Stimulated activated CD4-positive, alpha-beta T cell treated with anti-CD3 and anti-CD28 coated beads, Interleukin-15, amount 100 ng/mL, for 1 hour (primary cell): ENCODE measurements at places on chromosomes 4 and X.

GRCh38 chr4:48543796-48544195, 53.7 kb downstream of the ZAR1 start:
- no peak for DNase-seq

- DNase-seq = no peak
Measured at GRCh38 chrX:16786791-16787735, 797 bp downstream of the TXLNG start.

GRCh38 chr4:159370286-159370685, 267.4 kb downstream of the RAPGEF2 start:
- DNase-seq = no peak

DNA sequence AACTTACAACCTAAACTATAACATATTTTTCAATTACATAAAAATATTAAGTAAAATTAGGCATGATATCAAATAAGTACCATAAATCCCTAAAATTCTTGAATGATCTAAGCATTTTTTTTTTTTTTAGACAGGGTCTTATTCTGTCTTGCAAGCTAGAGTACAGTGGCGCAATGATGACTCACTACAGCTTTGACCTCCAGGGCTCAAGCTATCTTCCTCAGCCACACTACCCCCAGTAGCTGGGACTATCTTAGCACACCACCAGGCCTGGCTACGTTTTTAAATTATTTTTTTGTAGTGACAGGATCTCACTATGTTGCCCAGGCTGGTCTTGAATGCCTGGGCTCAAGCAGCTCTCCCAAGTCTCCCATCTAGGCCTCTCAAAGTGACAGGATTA, 1042.3 kb downstream of the FSTL5 start:
- DNase-seq = no peak

DNA sequence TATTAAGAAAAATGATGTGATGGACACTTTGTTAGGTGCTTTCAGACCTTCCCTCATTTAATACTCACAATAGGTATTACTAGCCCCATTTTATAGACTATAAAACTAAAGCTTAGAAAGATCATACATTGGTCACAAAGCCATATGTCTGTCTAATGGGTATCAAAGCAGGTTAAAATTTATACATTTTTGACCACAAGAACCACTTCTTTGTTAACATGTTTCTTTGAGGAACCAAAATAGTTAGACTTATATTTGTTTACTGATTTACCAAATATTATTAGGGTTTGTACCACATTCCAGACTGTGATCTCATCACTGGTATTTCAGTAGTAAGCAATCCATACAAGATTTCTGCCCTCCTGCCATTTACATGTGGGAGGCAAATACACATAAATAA, 363.3 kb downstream of the NAF1 start:
- no peak for DNase-seq

DNA sequence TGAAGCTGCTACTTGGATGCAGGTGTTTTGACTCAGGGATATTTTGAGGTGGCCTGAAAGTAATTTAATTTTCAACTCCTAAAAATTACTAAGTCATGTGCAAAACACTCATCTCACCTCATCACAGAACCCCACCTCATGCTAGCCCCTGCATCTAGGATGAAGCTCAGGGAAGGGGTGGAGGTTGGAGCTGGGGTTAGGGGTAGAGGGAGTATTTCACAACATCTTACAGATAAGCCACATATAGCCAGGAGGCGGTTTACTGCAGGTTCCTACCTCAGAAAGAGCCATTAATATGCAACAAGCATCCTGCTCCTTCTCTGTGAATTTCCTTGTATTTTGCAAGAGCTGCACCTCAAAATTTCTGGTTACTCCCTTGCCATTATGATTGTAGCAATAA, 70.5 kb upstream of the TSPAN5 start:
- DNase-seq = no peak

GRCh38 chr4:8835521-8836365, 35.9 kb downstream of the HMX1 start:
- no peak for DNase-seq

DNA sequence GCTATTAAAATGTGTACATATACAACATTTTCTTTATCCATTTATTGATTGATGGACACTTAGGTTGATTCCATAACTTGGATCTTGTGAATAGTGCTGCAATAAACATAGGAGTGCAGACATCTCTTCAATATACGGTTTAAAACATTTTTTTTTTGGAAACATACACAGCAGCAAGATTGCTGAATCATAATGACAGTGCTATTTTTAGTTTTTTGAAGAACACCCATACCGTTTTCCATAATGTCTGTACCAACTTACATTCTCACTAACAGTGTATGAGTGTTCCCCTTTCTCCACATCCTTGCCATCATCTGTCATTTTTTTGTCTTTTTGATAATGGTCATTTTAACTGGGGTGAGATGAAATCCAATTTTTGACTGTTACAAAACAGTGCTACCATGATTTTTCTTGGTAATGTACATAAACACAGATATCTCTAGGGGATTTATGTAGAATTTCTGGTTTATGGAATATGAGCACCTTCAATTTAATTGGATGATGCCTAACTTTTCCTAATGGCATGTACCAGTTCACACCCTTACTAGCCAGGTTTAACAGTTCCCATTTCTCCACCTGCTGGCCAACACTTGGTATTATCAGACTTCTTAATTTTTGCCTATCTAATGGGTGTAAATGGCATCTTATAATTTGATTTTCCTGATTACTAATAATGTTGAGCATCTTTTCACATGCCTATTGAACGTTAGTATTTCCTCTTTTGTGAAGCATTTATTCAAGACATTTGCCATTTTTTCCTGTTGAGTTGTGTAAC, 21.0 kb upstream of the TMSB15B start:
- no peak for DNase-seq

DNA sequence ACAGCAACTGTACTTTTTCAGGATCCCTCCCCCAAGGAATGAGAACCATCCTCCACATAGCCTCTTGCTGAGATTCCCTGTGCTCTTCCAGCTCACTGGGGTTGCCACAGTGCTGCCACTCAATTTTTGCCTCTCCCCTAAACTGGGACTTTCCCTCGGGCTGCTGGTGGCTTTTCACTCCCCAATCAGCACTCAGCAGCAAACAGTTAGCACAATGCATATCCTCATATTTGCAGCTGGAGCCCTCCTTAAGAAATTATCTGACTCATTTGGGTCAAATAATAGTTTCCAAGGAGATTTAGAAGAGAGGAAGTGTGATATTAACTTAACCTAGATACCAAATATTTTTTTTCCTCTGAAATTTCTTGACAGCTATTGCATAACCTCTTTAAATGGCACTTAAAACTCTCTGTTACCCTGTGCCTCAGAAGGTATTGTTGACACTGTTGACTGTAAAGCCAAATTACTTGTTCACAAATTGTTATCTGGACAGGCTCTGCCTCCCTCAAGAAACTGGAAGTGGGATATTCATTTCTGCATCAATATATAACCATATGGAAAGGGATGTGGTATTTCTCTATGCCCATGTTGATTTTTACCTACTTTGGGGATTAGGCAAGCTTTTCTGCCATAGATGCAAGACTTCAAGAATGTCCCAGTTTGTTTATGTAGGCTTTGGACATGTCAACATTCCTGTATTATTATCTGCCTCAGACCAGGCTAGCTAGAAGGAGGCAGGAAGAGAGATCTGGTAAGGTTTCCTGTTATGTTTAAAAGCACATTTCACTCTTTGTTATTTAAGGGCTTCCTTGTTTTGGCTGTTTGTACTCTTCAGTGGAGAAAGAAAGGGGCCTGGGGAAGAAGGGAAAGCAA, 58.0 kb downstream of the SEPTIN11 start:
- no peak for DNase-seq

DNA sequence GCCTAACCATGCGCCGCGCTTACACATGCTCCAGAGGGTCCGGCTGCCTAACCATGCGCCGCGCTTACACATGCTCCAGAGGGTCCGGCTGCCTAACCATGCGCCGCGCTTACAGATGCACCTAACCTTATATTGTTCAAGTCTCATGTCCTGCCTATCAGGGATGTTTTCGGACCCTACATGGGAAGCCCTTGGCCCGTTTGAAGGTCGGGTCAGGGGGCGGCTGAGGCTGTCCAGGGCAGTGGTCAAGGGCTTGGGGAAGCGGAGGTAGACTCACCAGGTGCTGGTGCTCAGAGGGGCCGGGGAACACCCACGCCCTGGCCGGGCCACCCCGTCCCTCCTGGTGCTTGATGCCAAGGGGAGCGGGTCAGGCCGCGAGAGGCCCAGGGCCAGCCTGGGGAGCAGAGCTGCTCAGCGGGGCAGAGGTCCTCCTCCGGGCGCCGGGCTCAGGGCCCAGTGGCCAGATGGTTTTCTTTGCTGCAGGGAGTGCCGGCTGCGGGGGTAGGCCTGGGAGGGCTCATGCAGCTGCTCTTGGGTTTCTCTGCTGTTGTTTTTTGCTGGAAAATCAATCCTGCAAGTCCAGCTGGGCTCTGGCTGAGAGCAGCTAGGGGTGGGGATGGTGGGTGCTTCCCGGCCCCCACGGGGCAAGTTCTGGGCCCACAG, 35.4 kb upstream of the SPON2 start:
- DNase-seq = no peak

GRCh38 chrX:111103246-111103645, 7.3 kb downstream of the PAK3 start:
- DNase-seq = no peak

GRCh38 chr4:138452826-138453225, 210.7 kb upstream of the SLC7A11 start:
- no peak for DNase-seq

DNA sequence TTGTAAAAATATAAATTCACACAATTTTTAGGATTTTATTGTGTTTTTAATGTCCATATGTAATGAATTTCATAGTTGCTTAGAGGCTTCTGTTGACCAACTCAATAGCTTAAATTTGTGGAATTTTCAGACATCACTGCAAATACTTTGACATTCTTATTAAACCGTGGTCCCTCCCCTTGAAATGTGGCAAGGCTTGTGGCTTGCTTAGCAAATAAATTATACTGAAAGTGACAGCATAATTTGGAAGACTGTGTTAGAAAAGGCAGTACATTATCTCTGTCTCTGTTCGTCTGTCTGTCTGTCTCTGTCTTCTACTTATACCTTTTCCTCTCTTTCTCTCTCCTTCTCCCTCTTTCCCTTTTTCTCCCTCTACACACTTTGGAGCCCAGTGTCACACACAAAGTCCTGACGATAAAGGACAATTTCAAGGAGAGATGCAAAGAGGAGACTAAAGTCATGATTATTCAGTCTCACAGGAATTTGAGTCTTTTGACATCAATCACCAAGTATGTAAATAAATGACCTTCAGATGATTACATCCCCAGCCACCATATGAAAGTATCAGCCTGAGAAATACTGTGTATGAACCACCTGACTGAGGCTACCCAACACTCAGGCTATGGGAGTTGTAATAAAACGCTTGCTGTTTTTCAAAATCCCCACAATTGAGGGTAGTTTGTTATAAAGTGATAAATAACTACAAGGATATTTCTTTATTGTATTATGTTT, 21.0 kb upstream of the UGT2B7 start:
- no peak for DNase-seq

GRCh38 chrX:40022421-40022820, 75.3 kb downstream of the BCOR start:
- DNase-seq = no peak

DNA sequence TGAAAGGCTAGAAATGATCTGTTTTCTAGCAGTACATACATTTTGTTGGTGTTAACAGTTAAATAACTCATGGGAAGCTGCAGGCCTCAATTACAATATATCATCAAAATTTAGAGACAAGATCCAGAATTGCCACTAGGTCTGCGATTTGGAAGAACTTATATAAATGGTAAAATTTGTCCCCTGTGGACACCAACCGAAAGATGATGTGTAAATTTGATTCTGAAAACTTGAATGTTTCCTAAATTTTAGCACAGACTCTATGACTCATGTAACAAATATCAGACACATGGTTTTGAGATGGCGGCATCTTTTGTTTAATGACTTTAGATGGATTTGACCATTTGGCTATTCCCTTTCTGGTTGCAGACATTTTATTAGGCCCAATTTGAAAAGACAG, 6.0 kb upstream of the HPGDS start:
- DNase-seq = no peak

DNA sequence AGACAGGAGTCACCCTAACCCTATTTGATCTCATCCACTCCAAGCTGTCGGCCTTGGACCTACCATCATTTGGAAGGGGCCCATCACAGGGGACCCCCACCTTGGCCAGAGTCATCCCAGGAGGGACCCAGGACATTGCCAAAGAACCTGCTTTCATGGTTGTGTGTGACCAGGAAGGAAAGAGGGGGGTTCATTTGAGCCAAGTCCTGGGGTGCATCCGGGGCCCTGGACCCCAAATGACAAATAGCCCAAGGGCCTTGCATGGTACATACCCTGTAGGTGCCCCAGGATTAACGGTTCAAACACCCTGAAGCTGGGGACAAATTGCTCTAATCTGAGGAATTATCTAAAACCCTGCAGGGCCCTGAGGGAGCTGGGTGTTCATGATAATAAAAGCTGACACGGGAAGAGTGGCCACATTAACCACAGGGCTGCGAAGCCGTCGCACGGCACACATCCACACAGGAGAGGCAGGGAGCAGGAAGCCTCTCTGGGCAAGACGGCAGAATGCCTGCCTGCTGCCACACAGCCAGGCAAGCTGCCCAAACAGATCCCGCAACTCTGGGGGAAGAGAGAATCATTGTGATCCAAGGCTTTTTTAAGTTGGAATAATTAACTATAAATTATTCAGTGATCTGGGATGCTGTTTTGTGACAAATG, 28.2 kb upstream of the PPP2R2C start:
- no peak for DNase-seq

- no peak for DNase-seq
Measured at GRCh38 chrX:31165241-31166035, 93.6 kb upstream of the FTHL17 start.

DNA sequence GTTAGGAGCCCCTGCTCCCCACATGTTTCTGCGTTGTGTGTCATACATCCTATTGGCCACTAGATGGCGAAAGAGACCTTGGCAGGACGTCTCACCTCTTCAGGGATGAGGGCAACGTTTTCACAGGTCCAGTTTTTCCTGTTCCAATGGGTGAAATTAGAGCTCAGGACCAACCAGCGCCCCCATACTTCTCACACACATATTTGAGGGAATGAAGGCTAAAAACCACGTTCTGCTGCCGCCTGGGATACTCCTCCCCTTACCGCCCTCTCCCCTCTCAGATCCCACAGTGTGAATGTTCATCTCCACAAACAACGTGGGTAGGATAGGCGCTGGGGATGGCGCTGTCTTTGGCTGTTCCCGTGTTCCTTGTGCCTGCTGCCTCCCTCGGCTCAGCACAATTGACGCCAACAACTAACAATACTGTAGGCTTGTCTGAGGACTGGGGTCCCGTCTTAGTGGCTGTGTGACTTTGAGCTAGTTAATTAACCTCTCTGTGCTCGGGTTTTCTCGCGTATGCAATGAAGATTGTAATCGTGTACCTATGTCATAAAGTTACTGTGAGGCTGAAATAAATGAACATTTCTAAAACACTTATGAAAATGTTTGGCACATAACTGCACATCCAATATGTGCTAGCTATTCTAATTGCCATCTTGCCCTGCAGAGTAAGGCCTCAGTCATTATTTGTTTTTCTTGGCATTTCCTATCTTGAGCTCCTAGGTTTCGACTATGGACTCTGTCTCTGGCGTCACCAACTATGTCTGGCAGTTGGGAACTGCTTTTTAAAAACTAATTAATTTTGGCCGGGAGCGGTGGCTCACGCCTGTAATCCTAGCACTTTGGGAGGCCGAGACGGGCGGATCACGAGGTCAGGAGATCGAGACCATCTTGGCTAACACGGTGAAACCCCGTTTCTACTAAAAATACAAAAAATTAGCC, 181.3 kb upstream of the STK26 start:
- no peak for DNase-seq
